ENCODE measurements at places on chromosomes 16 and 17.

DNA sequence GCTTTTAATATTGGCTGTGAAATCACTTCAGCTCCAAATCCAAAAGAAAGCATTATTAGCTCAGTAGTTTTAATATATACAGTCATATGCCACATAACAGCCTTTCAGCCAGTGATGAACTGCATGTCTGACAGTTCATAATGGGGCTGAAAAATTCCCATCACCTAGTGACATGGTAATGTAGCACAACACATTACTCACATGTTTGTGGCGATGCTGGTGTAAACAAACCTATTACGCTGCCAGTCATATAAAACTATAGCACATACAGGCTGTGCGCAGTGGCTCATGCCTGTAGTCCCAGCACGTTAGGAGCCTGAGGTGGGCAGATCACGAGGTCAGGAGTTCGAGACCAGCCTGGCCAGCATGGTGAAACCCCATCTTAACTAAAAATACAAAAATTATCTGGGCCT is 92.2 kb downstream of the TUBD1 start:
- DNase-seq = no peak

DNA sequence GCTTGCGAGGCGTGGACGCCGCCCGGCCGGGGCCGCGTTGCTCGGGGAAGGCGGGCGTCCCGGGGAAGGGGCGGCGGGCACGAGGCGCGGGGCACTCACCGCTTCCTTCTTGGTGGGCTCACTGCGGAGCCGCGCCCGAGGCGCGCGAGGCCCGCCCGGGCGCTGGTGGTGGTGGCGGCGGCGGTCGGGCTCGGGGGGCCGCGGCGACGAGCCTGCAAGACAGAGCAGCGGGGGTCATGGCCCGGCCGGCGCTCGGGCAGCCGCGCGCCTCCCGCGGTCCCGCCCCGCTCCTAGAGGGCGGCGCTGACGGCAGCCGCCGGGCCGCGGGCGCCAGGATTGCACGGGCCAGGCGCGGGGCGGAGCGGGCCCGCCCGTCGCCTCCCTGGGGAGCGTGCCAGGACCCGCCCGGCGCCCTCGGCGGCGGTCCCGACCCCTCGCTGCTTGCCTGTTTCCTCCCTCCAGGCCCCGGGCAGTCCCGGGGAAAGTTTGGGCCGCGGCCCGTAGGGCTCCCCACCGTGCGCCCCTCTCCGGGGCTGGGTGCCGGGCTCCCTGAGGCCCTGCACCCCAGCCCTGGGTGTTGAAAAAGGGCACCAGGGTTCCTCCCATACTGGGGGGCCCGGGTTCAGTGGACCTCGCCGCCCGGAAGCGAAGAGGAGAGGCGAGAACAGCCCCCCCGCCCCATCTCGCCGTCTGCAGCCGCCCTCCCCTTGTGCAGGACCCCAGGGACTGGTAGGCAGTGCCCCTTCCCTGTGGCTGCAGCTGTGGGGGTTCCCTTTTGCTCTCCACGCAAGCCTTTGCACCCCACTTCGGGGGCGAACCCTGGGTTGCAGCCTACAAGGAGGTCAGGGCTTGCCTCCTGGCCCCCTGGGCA is at the start of gene C16orf74:
Gene C16orf74 (minus strand): TSS at position 270 of the 871 bp plus-strand sequence. CDS start 15,879 bp downstream, outside the sequence.
- DNase-seq = no peak

DNA sequence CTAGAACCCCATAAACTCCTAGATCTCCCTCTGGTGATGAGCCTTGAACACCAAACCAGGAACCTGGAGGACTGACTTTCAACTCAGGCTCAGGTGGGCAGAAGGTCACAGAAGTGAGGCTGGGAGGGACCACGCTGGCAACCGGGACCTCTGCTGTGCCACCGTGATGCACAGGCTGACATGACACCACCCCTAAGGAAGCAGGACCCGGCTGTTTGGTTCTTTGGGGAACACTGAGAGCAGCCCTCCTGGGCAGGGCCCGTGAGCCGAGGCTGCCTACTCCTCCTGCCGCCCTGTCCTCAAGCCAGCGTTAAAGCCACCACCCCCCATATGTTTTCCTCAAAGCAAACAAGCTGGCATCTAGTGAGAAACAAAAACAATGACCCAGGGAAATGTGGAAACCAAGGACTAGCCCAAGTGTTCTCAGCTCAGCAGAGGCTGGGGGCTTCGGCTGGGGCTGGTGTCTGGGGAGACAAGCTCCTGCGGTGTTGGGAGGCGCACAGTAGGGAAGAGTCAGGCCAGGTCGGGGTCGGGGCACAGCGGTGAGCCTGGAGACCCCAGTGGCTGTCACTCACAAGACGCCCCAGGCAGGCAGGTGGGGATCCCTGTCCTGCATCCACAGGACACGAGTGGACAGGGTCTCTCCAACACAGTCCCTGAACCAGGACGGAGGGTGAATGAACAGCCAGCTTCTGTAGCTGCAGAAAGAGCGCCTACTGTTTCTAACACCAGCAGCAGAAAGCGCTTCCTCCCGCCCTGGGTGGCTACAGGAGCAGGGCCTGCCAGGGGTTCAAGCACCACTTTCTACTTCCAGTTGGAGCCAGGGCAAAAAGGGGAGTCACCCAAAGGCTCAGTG is 1.7 kb downstream of the SMIM5 start:
- no peak for DNase-seq

GRCh38 chr17:73390221-73390620 is 78.4 kb upstream of the CDC42EP4 start:
- no peak for DNase-seq

GRCh38 chr16:28873543-28874201 is 4.6 kb upstream of the ATP2A1 start:
- DNase-seq = no peak

- no peak for DNase-seq
These were observed 11.8 kb upstream of the MTSS2 start for GRCh38 chr16:70697594-70698170.

DNA sequence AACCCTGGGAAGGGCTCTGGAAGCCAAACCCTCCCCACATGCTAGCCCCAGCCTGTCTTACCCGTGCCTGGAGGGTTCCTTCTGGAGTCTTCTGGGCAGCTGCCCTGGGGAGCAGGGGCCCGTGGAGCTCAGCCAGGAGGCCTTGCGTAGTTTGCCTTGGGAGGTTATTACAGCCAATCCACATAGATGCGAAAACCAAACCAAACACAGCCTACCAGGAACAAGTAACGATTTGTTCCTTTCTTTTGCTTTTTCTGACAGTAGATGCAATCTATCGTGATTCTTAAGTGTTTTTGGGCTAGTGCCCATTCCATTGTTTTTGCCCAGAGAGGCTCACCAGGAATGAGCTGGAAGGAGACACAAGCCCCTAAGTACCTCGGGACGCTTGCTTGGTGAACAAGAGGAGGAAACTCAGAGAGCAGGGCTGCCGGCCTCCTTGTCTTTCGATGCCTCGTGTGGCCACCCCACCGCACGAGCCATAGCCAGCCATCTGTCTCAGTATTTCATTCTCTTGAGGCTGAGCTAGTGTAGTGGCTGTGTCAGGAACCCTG is 102.7 kb upstream of the NOL11 start:
- no peak for DNase-seq

GRCh38 chr16:85398050-85398451 is 215.1 kb upstream of the GSE1 start:
- no peak for DNase-seq

- no peak for DNase-seq
These were observed 11.4 kb upstream of the CALB2 start for GRCh38 chr16:71347146-71347545.

- no peak for DNase-seq
These were observed 22.3 kb downstream of the MOSMO start for GRCh38 chr16:22030087-22030812.

DNA sequence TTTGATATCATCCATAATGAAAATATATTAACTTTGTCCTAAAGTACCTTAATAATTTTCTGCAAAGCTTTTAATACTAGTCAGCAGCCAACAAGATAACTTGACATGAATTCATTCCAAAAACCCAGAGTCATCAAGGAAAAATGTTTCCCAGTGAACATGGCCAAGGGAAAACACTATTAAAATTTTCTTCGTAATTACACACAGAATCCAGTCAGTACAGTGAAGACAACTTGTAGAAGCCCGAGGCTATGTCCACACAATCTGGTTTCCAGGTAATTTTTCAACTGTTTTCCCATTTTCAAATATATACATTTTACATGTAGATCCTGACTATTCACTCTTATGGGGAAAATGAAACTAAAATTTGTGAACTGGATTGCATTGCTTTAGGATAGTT is 600.9 kb downstream of the CDH8 start:
- DNase-seq = no peak

DNA sequence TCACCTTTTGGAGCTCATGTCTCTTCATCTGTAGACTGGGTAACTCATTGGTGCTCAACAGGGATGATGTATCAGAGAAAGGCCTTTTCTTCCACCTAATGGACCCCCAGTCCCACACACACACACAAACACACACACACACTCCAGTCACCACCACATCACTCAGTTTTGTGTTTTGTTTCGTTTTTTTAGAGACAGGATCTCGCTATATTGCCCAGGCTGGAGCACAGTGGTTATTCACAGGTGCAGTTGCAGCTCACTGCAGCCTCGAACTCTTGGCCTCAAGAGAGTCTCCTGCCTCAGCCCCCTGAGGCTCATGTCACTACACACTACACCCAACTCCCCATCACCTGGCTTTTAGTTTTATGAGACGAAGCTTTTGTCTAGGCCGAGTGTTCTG is 55.6 kb downstream of the SF3B3 start:
- no peak for DNase-seq

DNA sequence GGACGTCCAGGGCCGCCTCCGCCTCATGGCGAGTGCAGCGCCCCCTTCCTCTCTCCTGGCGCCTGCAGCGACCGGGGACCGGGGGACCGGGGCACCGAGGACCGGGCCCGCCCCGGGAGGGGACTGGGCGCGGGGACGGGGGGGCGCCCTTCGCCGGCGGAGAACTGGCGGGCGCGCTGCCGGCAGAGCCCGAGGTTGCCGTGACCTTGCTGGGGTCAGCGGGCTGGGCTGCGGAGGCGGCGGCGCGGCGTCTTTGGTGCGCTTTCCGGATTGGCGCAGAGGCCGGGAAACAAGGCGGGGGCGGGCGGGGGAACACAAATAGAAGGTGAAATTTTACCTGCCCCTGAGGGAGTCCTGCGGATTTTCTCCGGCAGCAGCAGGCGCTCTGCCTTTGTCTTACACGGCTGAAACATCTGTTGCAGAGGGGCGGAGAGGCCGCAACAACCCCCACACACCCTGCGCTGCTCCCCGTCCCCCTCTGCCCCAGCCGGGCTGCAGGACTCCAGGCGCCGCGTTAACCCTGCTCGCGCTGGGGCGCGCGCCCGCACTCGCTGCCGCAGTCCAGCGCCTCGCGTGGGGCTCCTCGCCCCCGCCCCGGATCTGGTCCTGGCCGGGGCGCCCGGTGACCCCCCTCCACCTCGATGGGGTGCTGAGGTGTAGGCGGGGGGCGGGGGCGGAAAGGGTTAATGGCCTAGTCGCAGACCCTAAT is 53.5 kb downstream of the SREBF1 start:
- DNase-seq = no peak

- no peak for DNase-seq
These were observed 206.8 kb upstream of the SDK2 start for GRCh38 chr17:73851091-73851490.

All from SW 1271 (cell line).